Prostate gland (tissue), 2 donors: ENCODE measurements at places on chromosomes 6 and 20. TPM values are rescaled to one million over a fixed set of nuclear protein-coding genes. Genes with fewer than 3 reads are reported as not detected.

GRCh38 chr20:23381876-23382275, 19.9 kb downstream of the GZF1 start:
- DNase-seq, result no peak

GRCh38 chr6:39952167-39952566, 17.9 kb upstream of the MOCS1 start:
- DNase-seq, result no peak

GRCh38 chr20:61662226-61662967, 403.3 kb downstream of the TAF4 start:
- no peak for DNase-seq

DNA sequence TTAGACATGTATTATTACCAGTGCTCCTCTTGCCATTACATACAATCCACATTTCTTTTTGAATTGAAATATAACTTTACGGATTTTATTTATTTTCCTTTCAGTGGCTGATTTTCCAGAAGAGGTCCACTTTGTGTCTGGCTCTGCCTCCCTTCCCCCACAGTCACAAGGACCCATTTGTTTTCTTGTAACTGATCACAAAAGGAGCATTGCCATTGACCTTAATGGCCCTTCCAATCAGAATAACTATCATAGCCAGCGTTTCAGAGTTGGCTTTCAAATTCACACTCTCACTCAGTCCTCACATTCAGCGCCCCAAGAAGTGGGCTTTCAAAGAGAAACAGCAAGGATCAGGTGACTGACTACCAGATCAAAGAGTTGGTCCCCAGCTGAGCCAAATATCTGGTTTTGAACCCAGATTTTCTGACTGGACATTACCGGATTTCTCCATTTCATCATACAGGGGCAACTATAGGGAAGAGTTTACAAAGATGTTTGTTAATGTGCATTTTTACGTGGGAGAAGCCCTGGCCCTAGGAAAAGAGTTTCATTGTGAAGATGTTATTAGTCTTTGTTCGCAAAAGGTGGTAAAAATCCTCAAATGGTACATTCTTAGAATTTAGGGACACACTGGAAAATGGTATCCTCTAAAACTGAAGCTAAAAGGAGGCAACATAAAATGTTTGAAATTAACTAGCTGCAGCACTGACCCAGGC, 2.0 kb upstream of the SLC22A23 start:
- DNase-seq, result no peak

- no peak for DNase-seq
These were observed 234.7 kb upstream of the RIMS1 start for GRCh38 chr6:71651636-71652035.

- peak; percentile 12 for DNase-seq
These were observed 23.4 kb downstream of the FAM217A start for GRCh38 chr6:4055420-4056041.

GRCh38 chr6:19438566-19439353, 398.4 kb upstream of the ID4 start:
- no peak for DNase-seq

DNA sequence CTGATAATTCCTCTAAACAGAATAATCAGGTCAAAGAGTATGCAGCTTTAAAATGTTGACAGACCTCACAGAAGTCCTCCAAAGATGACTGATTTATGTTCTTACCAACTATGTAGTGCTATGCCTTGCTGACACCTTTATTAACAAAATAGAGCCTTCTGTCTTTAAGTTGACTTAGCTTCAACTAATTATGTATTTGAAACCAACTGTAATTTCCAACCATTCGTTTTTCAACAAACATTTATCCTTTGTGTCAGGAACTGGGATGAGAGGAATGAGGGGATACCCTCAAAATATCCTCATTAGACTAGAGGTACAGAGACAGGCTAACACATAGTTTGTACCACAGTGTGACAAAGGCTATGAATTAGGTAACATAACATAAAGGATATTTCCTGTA, 186.2 kb upstream of the ZNF217 start:
- DNase-seq, result no peak

GRCh38 chr6:157786221-157786620, 36.8 kb upstream of the SNX9 start:
- DNase-seq, result no peak

- DNase-seq, result no peak
These were observed 6.1 kb downstream of the PRDM13 start for GRCh38 chr6:99612551-99613408.

DNA sequence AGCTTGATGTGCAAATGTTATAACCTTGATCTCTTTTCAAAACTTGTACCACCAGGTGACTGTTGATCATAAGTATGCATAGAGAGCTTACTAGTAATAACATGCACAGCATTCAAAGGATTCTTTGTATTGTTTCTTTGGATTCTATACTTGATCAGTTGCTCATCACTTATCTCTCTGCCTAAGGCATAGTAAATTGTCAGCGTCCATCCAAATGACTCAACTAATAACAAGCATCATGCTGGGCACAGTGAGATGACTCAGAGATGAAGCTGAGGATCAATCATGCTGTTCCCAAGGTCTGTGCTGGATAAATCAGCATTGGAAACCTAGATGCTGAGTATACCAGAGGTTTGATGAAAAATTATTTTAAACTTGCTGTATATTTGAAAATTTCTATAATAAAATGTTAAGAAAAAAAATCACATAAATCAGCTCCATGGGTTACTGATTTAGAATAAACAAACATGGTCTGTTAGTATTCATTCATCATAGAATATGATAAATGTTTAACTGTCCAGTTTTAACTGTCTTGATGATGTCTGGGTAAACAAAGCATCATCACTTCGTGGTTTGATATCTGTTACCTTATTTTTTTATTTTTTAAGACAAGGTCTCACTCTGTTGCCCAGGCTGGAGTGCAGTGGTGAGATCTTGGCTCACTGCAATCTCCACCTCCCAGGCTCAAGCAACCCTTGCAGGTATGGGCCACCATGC, 45.6 kb upstream of the SGK1 start:
- no peak for DNase-seq

DNA sequence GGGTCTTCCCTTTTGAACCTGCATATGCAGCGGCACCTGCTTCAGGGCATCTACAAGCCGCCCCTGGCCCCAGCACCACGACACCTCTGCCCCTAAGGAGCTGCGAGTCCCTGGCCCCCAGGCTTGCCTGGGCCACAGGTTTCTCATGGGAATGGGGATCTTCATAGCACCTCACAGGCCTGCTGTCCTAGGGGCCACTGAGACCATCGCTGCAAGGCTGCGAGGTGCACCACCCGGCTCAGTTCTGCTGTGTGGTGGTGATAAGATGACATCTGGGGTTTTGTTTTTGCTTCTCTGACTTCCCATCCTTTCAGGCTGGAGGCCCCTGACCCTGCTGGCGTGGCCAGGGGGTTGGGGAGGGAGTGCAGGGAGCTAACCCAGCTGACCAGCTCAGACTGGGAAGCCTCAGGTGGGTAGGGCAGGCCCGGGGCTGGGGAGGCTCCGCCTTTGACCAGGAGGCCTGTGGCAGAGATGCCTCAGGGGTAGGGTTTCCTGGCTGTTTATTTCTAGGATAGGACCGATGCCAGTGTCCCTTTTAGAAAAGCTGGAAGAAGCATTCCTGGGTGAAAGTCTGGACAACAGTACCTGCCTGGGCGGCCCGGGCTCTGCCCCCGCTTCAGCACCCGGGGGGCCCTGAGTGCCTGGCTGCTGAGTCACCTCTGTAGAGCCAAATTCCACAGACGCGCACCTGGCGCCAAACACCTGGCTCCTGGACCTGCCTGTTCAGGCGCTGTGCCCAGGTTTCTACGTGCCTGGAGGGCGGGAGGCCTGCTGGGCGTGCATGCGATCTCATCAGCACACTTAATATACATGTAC, 264.7 kb downstream of the DLL1 start:
- DNase-seq, result peak; percentile 90

DNA sequence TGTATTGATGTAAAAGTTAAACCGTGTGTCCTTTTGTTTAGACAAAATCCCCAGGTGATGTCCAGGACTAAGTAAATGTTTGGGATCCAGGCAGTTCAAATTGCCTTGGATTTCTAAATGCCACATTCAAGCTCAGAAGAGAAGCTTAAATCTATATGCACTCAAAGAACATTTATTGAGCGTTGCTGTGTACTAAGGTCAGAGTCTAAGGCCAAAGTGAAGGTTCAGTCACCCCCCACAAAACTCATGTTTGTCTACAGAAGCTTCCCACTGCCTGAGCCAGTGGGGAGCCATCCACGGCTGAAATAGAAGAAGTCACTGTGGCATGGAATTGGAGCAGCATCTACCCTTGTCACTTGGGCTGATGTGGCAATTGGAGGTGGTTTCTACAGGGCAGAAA, 70.7 kb upstream of the INSM1 start:
- no peak for DNase-seq

- DNase-seq, result no peak
These were observed 135.8 kb upstream of the AKIRIN2 start for GRCh38 chr6:87837876-87838275.

The SOBP gene
- 23.3 TPM for total RNA-seq

The KCNK5 gene
- 1.8 TPM for total RNA-seq

The RGS17 gene
- 1.6 TPM for total RNA-seq
